Activated T-helper 2 cell treated with anti-CD3 and anti-CD28 coated beads, Interferon-gamma antibody, Interleukin-2, Interleukin-4, amounts not matched to agents 10 μg/mL and 5 μg/mL and 100 μg/mL, durations not matched to agents 14 hours and 24 hours and 36 hours (primary cell): ENCODE measurements at places on chromosomes 5 and 9.
A peak's percentile ranks its signal among the peaks of the same experiment; 100 is the strongest.

DNA sequence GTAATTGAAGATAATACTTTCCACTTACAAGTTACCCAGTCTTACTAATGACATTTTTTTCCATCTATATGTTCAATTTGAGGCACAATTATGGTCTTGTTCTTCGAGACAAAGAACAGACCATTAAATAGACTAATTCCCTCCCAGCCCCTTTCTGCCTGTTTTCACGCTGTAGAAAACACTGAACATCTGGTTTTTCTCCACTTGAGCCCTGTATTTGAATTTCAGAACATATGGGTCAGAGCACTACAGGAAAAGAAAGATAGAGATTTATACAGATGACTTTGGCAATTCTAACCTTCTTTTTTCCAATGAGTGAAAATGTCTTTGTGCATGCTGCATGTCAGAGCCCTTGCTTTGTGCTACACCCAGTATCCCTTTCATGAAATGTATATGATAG is 506.9 kb downstream of the LRRC70 start:
- DNase-seq = no peak

DNA sequence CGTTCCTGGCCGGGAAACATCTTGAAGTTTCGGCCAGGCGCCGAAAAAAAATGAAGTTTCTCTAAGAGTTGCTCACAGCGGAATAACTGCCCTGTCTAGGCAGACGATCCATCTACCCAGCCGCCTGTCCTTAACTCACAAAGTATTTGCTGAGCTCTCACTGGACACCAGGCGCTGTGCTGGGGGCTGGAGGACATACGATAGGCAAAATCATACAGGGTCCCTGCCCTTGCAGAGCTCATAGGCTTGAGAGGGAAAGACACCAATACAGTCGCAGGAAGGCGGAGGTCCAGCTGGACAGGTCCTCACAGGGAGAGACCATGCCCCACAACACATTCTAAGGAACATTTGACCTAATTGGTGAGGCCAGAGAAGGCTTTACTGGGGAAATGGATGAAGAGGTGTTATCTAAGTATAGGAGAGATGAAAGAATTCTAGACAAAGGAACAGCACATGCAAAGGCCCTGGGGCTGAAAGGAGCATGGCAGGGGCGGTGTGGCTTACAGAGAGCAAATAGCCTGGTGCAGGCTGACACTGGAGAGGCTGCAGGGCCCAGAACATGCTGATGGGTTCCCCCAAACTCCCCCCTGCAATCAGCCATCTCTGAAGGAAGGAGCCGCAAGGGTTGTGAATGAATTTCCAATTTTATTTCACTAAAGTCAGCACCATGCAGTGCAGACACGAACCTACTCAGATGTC is 2.0 kb upstream of the MXD3 start:
- no peak for DNase-seq

DNA sequence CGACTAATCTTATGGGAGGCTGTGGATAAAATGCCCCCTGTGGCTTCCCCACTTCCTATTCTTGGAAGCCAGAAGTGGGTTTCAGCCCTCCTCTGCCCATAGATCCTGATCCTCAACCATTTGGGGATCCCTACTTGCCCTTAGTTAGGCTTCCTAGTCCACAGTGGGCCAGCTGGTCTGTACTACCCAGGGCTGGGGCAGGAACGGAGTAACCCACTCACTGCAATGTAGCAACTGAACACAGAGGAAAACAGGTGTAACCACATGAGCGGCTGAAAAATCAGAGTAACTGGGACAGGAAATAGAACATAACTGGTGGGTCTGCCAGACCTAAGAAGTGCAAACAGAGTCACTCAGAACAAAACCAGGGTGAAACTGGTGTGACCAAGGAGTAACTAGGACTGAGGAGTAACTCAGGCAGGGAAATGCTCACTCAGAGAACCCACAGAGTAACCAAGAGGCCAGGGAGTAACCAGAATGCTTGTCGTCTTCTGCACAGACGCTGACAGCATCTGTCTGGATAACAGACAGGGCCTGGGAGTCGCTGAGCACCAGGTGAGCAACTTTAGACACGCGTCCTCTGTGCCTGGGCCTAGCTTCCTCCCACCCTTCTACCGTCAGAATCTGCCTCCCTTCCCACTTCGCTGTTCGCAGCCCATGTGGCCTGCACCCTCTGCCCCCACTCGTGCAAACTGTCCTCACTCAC is 1.0 kb downstream of the AQP3 start:
- DNase-seq = peak; percentile 39

GRCh38 chr9:127858041-127858512 is 3.6 kb upstream of the ENG start:
- DNase-seq = no peak

DNA sequence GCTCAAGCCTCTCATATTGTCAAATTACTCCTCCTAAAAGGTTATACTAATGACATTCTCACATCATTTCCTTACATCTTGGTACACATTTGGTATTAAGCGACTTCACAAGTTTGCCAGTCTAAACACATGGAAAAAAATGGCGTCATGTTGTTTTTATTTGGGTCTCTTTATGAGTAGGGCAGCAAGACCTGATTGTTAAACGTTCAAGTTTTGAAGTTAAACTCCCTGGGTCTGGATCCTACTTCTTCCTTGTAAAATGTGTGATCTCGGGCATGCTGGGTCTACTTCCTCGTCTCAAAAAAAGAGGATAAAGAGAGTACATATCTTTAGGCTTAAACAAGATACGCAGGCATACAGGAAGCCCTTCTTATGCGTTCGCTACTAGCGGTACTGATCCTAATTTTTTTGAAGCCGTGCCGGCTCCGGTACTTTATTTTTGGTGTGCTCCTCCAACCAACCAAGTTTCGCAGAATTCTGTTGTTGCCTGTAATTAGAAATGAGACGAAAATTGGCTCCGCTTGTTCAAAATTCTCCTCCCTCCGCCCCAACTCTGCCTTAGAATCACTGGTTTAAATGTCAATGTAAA is 596 bp upstream of the CDC37L1 start:
- no peak for DNase-seq

GRCh38 chr5:131773805-131774204 is 23.0 kb downstream of the FNIP1 start:
- DNase-seq = no peak

GRCh38 chr5:150429410-150429873 is 16.7 kb upstream of the CD74 start:
- DNase-seq = no peak

- DNase-seq = no peak
These were observed 1771.7 kb upstream of the CDH9 start for GRCh38 chr5:28809811-28810750.

GRCh38 chr9:108257382-108257781 is 598.4 kb downstream of the ACTL7B start:
- DNase-seq = no peak

DNA sequence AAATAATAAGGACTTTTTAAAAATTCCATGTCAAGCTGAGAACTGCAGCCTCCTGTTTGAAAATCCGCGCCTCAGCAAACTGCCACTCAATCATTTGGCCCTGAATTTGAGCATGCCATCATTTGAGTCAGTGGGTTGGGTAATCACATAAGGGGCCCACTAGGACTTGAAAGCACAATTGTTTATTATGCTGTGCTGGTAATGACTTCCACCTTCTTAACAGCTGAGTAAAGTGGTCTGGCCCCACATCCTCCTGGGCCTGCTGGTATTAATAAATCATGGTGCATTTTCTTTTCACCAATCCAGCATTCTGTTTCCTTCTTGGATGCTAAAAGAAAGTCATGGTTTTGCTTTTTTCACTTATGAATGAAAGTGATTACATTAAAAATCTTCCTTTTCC is 103.0 kb upstream of the CTSL start:
- no peak for DNase-seq

GRCh38 chr5:107235167-107235566 is 435.6 kb downstream of the EFNA5 start:
- no peak for DNase-seq

GRCh38 chr9:4092793-4093709 is 206.8 kb downstream of the GLIS3 start:
- DNase-seq = no peak

- no peak for DNase-seq
These were observed 15.5 kb downstream of the BAAT start for GRCh38 chr9:101369286-101369685.

GRCh38 chr9:16671591-16672137 is 198.8 kb downstream of the BNC2 start:
- DNase-seq = no peak

DNA sequence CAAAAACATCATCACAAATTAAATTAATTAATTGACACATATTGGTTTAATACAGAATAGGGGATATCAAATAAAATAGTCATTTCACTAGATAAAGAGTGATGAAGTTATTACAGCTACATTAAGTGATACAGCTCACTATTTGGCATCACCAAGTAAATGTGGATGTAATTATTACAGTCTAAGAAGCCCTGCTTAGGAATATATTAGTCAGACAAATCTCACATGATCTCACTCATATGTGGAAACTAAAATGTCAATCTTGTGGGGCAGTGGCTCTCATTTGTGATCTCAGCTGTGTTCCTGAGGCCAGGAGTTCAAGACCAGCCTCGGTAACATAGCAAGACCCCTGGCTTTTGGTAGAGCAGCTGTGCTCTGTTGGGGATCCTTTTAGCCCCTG is 233.4 kb upstream of the RGMB start:
- no peak for DNase-seq

GRCh38 chr5:86837610-86838009 is 219.9 kb downstream of the COX7C start:
- DNase-seq = no peak

DNA sequence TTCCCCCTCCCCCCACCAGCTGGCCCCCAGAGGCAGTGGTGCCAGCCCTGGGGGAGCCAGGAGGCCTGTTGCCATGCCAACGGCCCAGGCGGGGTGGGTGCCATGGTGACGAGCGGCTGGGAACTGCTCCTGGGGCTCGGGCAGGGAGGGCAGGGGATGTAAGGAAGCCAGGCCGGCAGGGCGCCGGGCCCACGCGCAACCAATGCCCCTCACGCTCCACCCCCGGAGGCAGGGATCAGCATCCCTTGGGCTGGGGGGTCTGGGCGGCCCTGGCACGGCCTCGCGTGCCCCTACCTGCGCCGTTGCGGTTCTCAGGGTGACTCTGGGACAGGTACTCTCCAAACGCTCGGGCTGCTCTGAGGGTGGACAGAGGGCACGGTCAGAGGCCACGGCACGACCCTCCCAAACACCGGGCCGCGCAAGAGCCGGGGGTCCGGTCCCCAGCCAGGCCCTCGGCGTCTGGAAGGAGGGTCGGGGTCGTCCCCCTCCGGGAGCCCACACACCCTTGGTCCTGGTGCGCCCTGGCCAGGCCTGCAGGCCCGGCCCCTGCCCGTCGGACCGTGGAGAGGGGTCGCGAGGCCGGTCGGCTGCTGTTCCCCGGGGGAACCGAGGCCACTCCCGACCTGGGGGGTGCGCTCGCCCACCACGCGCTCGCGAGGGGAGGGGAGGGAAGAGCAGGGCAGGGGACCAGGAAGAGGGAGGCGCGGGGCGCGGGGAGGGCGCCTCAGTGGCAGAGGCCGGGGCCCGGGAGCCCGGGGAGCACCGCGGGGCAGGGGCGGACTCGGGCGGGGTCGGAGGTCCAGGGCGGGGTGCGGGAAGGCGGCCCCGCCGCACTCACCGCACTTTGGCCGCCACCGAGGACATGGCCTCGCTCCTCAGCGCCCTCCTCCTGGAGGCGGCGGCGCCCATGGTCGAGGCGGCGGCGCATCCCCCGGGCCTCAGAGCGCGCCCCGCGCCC is 661 bp downstream of the NSMF start:
- DNase-seq = no peak

- no peak for DNase-seq
These were observed 50.8 kb downstream of the ALDH7A1 start for GRCh38 chr5:126544087-126544740.

DNA sequence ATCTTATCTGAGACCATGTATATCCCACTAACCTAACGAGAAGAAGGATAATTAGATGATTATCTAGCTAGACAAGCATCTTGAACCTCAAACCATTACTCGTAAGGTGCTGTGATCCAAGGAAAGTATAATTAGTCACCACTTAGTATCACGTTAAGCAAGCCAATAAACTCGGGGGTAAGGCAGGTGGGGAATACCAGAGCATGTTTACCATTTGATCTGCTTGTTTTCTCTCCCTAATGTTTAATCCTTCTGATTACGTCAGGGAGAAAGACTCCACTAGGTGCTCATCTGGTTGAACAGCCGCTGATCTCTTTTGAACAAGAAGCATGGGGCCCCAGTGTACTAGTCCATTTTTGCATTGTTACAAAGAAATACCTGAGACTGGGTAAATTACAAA is 69.9 kb upstream of the SLC1A1 start:
- DNase-seq = no peak

GRCh38 chr5:73196201-73196600 is 23.2 kb downstream of the TMEM174 start:
- no peak for DNase-seq

DNA sequence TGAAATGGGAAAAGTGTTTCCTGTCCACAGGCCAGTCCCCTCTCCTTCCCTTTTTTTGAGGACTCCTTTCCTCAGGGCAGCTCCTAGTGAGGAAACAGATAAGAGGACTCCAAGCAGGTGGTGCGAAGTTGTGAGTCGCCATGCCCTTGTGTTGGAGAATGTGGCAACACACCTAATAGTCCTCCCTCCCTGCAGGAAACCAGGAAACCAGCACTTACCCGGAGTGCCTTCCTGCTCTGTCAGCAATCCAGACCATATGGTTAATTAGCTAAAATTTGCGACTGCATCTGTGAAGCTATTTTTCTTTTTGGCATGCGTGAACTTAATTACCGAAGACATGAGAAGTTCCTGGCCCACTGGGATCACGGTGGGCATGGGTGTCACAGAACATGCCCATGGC is 69.9 kb downstream of the TRIM32 start:
- no peak for DNase-seq

DNA sequence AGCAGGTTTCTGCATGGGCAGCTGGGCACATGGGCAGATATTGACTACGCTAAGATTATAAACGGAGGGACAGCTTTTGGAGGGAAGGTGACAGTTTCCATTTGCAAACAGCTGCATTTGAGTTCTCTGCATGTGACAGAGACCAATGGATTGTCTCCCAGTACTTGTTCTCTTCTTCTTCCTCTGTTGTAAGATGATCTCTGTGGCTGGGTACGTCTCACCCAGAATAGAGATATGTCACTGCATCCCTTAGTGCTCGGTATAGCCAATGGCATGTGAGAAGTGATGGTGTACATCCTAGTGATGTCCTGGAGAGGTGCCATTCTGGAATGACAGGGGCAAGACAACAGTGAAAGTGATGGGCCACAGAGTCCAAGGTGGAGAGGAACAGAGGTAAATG is 171.3 kb downstream of the CFAP90 start:
- DNase-seq = no peak

DNA sequence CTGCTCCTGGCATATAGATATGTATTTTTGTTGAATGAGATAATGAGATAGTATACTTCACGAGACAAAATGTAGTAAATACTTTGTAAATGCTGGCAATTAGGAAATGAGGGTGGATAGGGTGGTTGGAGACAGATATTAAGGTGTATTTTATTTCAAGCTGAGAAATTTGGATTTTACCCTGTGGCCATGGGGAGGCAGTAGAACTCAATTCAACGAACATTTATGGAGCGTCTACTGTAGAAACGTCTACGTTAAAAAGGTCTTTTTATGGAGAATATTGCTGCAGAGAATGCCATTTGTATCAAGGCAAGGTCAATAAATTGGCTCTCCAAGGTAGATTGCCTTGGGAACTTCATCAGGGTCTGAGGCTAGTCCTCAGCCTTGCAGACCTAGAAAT is 21.5 kb upstream of the RALGPS1 start:
- DNase-seq = no peak

GRCh38 chr5:109100971-109101370 is 308.8 kb downstream of the PJA2 start:
- DNase-seq = no peak

- DNase-seq = no peak
These were observed 307.7 kb downstream of the ADGRV1 start for GRCh38 chr5:90866333-90866732.
